Tibial artery (tissue), 4 donors: ENCODE measurements at places on chromosomes 6 and 20.

DNA sequence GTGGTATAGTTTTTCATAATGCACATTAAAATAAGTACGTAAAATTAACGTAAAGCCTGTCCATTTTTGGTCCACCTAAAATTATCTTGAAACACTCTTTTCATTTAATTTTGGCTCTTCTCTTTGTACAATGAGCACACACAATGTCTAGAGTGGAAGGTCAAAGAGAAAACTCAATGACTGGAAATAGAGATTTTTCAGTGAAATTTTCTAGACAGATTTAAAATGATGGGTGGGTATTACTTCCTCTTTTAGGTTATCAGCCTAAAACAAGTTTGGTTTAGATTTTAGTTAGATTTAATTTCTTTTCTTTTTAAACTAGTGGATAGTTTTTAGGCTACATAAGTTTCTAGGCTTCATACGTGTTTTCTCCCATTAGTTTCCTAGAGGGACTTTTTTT, 24.9 kb downstream of the DSE start:
- DNase-seq, result no peak

DNA sequence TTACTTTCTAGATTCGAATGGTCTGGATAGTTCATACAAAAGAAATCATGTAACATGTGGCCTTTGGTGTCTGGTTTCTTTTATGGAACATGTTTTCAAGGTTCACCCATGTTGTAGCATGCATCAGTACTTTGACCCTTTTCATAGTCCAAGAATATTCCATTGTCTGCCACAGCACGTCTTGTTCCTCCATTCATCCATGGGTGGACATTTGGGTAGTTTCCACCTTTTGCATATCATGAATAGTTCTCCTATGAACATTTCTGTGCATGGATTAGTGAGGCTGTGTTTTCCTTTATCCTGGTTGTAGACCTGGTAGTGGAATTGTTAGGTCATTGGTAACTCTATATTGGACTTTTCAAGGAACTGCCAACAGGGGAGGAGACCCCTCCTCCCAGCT, 31.7 kb downstream of the GSTA3 start:
- DNase-seq, result no peak

DNA sequence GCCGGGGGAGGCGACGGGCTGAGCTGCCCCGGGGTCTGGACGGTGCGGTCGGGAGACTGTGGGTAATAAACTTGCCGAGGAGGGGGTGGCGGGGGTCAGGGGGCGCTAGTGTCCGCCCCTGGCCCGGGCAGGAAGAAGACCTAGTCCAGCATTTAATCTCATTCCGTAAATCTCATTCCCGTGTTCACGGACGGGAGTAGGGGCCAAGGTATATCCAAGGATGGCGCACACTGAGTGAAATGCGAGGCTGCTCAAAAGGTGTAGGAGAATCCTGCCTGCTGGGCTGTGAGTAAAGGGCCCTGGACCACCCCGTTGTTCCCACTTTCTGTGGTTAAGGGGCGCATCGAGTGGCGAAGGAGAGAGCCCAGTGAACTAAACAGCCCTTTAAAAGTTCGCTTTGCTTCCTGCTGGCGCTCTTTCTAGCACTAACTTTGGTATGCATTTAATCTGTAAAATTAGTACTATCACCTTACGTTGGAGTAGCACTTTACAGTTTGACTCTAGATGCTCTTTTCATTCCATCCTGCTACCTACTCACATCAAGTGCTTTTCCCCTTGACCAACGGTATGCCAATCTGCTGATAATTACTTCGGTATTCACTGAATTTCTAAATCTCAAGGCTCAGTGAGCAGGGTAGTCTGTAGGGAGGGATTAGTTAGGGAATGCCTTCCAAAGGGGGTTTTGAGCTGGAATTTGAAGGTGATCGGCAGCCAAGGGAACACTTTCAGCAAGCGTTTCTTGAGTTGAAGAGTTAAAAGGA, 730 bp downstream of the PARD6B start:
- no peak for DNase-seq

- no peak for DNase-seq
Observed at GRCh38 chr20:47062226-47062890, 167.7 kb downstream of the EYA2 start.

GRCh38 chr6:5438922-5439584, 177.7 kb downstream of the FARS2 start:
- DNase-seq, result no peak

GRCh38 chr6:33761922-33762629, 15.4 kb upstream of the IP6K3 start:
- DNase-seq, result no peak
